Putamen (tissue), 1 donor: ENCODE measurements at places on chromosomes 4 and X.

DNA sequence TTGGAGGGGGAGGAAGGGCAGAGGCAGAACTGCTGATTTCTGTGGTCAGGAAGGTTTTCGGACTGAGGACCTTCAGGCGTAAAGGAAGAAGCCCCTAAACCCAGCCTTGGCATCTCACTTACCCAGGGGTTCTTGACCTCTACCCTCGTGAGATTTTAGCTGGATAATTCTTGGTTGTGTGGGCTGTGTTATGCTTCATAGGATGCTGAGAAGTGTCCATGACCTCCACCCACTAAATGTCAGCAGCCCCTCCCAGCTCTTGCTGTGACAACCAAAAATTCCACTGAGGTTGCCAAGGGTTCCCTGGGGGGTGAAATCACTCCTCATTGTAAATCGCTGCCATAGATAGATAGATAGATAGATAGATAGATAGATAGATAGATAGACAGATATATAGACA is 5.8 kb upstream of the CRLF2 start:
- DNase-seq, result no peak

GRCh38 chr4:123110685-123111084 is 188.3 kb upstream of the NUDT6 start:
- DNase-seq, result no peak

- no peak for DNase-seq
Measured at GRCh38 chr4:118680808-118681207, 4.4 kb upstream of the METTL14 start.

DNA sequence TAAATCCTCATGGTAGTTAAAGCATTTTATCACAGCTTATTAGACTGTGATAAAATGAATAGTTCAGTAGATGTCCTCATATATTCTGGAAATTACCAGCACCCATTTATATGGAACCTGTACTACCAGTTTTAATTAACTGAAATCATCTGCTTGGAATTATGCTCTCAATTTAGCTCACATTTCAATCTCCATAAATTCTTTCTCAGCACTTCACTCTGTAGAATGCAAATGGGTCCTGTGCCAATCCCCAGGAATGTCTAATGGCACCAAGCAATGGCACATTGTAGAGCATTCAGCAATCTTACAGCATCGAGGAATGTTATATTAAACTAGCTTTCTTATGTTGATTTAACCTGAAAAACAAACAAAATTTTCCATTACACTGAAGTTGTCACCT is 355.1 kb downstream of the PDHA2 start:
- no peak for DNase-seq

DNA sequence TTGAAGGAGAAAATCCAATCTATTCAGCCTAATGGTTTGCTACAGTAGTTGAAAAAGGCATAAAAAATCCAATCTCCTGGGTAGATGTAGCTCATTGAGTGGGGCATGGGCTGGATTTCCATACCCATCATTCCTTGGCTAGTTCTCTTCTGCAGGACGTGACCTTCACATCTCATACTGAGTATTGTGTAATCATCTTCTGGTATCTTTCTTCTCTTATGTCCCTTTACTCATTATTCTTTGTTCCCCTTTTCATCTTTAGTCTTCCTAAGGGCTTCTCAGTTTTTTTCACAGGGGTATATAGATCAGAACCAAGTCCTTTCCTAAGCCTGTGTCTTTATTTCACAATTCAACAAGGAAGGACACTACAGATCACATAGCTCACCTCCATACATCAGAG is 727.6 kb upstream of the MAGEB2 start:
- DNase-seq, result no peak

DNA sequence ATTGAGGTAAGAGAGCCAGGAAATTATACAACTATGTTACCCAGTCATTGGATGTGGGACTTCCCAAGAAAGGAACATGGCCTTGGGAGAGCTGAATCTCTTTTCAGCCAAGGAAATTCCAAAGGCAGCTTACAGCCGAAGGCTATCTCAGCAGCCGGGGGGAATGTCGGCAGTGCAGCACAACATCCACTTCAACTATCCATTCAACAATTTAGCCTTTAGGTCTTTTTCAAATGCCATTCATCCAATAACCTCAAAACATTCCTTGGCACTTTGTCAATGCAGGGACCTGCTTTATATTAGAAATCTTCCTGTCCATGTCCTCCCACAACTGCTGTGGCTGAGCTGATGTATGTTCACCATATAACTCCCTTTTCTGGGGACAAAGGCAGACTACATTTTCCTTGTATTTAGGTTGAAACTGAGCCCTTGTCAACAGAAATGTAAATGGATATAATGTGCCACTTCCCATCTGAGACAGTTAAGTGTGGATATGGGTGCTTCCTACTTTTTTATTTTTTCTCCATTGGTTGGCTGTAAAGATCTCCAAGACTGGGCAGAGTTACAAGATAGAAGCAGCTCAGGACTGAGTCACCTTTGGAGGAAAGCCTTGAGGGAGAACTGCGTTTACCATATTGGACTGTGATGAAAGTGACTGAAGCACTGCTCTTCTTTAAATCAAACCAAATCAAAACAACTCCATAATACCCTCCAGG is 94.8 kb downstream of the GPRIN3 start:
- DNase-seq, result no peak

DNA sequence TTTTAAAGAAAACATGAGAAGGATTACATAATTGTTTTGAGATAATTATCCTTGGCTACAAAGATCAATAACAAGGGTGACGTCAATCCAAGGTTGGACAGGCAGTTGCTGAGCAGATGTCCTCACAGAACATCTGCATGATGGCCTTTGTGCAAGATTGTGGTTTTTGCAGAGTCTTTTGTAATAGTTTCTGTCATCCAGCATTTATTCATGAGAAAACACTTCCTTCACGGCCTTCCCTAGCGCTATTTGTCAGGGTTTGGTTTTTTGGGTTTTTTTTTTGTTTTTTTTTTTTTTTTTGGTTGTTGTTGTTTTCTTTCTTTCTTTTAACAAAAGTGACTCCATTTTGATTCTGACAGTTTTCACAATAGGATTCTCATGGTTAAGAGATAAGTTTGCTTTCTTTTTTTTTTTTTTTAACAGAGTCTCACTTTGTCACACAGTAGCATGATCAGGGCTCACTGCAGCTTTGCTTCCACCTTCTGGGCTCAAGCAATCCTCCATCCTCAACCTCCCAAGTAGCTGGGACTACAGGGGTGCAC is 31.5 kb upstream of the ELF2 start:
- DNase-seq, result no peak

DNA sequence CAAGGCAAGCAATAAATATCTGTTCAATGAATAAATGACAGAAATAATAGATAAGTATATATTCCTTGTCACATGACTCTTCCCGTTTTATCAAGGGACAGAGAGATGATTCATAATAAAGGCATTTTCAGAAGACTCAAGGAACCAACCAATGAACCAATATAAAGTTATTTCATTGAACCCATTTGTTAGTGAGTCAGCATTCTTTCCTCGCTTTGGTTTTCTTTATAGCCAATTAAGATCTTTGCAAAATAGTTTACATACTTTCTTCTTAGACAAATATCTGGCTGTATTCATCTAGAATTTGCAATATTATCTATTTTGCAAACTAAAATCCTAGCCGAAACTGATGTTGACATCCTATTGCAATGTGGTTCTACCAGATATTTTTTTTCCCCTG is 269.4 kb downstream of the IL15 start:
- no peak for DNase-seq

- no peak for DNase-seq
Measured at GRCh38 chrX:2863646-2864045, 34.9 kb downstream of the GYG2 start.

DNA sequence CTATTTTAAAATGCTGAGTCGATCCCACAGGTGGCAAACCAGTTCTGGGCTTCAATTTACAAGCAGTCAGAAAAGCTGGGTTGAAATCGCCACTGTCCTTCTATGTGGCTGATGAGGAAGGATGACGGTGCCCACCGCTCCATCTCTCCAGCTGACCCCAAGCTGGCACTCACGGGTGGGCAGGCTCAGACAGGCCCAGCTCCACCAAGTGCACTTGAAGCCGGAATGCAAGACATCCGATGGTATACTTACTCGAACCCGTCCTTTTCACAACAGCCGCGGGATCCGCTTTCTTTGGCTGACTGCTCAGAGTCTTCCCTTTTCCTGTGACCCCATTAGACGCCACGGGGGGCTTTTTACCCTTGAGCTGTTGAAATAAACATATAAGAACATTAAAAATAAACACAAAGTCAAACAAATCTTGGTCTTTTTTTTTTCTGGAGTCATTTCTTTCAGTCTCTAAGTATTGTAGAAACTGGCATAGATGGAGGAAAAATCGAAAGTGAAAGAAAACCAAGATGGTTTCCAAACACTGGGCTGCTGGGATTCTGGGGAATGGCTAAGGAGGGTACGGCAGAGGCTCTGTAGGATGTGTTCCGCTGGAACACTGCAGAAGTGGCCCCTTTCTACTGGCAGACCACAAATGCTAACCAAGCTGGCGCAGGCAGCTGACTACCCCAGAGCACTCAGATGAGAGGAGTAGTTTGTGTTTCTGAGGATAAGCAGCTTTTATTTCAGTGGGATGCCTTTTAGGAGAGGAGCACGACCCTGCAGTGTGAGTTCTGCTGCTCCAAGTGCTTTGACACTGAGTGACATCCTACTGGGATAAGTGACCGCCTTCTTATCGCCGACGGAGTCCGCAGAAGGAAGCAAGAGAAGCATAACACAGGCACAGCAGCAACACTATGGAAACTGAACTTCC is 160.9 kb downstream of the AFAP1 start:
- no peak for DNase-seq

DNA sequence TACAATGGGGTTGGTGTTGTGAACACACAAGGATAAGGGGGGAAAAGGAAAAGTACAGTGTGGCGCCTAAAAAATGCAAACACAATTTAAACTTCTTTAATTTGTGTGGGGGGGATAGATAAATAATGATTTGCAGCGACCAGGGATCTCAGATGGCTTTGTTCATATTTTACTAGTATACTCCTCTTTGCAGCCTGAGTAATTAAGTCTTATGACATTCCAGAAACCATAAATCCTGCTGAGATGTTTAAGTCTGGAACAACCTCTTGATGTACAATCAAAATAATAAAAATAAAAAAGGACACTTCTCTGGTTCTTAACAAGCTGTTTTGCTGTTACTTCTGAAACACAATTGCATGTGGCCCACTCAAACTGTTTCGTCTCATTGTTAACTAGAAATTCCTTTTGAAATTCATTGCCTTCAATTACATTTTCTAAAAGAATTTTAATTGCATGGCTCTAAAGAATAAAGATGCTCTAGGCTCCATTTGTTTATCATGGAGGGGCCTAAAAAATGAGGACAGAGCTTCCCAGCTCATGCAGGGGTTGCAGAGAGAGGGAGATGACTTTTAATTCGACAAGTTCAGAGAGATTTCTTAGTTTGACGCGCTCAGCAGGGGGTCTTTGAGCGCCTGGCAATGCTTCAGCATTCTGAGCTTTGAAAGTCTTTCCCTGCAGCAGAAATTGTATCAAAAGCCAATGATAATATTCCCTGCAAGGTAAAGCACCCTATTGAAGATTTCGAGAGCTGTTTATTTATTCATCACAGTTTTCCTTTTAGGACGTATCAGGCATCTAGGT is 892.4 kb upstream of the TENM3 start:
- no peak for DNase-seq

GRCh38 chr4:87317527-87317926 is 5.2 kb downstream of the HSD17B13 start:
- DNase-seq, result no peak

DNA sequence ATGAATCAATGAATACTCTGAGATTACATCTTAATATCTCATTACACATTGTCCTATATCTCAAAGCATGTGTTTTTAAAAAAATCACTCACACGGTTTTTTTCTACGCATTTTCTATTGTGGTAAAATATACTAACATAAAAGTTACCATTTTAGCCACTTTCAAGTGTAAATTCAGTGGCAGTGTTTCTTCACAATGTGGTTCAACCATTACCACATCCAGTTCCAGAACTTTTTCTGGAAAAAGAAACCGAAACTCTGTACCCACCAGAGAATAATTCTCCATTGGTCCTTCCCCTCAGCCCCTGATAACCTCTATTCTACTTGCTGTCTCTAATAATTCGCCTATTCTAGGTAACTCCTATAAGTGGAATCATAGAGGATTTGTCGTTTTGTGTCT is 35.3 kb upstream of the ACSL1 start:
- DNase-seq, result no peak

DNA sequence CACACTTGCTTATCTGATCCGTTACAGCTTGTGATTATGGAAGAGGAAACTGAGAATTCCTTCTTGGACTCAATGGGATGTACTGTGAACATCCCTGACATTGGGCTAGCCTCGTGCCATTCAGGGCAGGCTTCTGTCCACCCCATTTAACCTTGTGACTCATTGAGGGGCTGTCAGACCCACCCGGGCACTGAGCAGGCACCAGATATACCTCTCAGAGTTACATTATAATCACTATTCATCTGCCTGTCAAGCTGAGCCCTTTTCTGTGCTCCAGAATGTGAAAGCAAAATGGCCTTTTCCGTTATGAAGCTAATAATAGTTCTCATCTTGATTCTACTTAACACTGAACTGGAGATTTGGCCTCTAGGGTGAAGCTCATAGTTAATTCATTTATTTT is 170.6 kb upstream of the SCML1 start:
- no peak for DNase-seq

- DNase-seq, result no peak
Measured at GRCh38 chr4:47838445-47838844, 578 bp upstream of the CORIN start.

GRCh38 chr4:152850377-152850776 is 70.6 kb downstream of the ARFIP1 start:
- no peak for DNase-seq

- no peak for DNase-seq
Measured at GRCh38 chr4:36292556-36293188, 11.3 kb downstream of the DTHD1 start.

- no peak for DNase-seq
Measured at GRCh38 chr4:1871471-1872021, 353 bp downstream of the NSD2 start.

- DNase-seq, result no peak
Measured at GRCh38 chr4:24477919-24478318, 106.4 kb downstream of the DHX15 start.

DNA sequence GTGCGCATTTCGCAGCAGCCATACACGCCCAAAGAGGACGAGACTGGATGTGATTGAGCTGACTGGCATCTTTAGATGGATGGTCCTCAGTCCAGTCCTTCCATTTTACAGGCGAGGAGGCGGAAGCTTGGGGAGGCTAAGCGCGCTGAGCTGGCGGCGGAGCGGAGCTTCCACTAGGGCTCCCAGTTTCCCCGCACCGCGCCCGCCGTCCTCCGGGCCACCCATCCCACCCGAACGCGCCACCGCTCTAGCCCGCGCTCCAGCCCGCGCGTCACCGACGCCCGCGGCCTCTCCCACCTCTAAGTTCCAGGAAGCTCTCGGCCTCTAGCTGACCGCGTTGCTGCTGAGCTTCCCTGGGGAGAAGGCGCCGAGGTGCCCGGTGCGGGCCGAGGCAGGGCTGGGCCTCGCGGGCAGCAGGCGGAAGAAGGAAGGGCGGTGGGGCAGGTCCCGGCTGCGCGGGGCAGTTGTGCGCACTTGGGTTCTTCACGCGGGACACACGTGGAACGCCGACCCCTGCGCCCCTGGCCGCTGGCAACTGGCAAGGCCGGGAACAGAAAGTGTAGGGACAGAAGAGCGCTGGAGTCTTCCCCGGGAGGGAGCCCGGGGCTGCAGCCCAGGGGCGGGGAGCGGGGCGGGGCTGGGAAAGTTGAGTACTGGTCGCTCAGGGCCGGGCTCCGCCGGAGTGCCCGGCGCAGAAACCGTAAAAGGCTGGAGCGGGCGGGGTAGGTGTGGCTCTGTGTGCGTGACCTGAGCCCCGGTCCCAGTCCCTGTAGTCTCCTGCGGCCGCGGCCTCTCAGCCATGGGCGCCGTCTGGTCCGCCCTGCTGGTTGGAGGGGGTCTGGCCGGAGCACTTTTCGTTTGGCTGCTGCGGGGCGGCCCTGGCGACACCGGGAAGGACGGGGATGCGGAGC is at the start of gene STBD1:
TSS of gene STBD1 (plus strand) at position 763 of the 911 bp plus-strand sequence. CDS start at position 800, 37 bp downstream.
- peak; percentile 14 for DNase-seq
